SIG-M5 (cell line): ENCODE measurements at places on chromosomes 2 and 18.

DNA sequence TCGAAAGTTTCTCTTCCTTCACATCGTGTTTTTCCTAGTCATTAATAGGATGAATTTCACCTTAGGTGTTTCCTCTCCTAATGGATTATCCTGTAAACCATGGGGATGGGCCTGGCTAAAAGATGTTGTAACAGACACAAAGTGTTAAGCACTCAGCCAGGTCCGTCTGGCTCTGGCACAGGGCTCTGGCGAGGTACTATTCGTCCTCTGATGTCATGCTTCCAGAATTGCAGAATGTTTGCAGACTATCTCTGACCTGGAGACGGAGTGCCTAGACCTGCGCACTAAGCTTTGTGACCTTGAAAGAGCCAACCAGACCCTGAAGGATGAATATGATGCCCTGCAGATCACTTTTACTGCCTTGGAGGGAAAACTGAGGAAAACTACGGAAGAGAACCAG lies 13.2 kb downstream of the ATG16L1 start:
- no peak for DNase-seq

- DNase-seq: no peak
Observed at GRCh38 chr2:149627111-149627801, 39.7 kb upstream of the MMADHC start.

GRCh38 chr2:162075689-162076132 lies 1.7 kb upstream of the DPP4 start:
- no peak for DNase-seq

- DNase-seq: no peak
Observed at GRCh38 chr18:51957001-51957400, 383.0 kb upstream of the DCC start.

DNA sequence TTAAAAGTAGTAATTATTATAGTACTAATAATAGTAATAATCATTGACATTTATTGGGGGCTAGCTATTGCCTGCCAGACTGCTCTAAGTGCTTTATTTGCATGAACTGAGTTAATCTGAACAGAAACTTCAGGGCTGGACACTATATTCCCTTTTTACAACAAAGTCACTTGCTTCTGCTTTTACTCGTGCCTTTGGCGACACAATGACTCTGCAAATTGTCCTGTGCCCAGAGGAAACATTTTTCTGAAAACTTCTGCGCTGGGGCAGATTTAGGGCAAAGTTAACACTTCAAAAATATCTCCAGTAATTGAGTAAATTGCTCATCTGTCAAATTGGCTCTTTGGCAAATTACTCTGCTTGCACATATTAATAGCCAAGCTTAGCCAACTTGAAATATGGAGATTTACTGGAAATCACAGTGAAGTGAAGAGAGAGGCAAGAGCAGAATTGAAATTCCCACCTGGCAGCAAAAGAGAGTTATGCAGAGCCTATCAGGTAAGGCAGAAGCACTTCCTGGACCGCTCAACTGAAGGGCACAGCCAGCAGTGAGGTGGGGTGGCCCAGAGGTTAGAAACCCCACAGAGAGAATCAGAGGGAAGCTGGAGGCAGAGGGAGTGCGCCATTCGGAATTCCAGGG lies 36.3 kb downstream of the BMP10 start:
- DNase-seq: no peak

- DNase-seq: no peak
Observed at GRCh38 chr2:42931146-42931817, 138.9 kb upstream of the HAAO start.

DNA sequence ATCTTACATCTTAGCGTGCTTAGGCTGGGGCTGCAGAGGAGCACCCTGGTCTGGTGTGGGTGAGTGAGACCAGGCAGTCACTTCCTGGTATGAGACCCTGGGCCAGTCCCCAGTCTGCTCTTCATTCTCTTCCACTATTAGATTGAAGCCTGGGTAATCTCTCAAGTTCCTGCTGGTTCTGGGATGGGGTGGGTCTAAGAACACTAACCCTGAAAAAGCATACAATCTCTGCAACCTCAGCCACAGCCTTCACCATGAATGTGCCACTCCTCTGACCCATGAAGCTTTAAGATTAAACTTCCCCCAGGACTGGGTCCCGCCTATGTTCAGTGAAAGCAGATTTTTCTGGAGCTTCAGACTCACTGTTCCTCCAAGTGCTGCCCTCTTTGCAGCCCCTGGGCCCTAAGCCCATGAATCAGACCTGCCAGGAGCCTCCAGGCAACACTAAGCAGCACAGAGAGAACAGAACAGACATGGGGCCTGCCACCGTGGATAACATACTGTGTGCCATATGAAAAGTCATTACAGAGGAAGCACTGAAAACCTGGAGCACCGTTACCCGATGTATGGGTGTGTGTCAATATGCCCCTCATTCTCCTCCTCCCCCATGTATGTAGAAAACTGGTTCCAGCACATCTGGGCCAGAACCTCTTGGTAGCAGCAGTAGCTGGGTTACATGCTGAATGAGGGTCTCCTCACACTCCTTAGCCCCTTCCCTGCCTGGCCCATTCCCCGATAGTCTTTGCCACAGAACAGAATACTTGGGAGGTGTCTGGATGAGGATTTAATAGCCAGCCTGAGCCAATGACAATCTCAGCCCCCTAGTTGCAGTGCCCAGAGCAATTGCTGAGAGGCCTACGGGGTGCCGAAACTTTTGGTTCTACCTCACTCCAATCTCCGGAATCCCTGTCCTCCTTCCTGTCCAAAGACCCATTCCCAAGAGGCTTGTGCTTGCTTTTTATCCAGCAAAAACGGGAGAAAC lies 2.7 kb upstream of the SIX2 start:
- DNase-seq: no peak

- no peak for DNase-seq
Observed at GRCh38 chr2:196719110-196719872, 79.8 kb downstream of the CCDC150 start.

- DNase-seq: no peak
Observed at GRCh38 chr2:45011121-45011520, 1.9 kb upstream of the SIX2 start.
